D341Med (cell line): ENCODE measurements at places on chromosomes 7 and 10.

DNA sequence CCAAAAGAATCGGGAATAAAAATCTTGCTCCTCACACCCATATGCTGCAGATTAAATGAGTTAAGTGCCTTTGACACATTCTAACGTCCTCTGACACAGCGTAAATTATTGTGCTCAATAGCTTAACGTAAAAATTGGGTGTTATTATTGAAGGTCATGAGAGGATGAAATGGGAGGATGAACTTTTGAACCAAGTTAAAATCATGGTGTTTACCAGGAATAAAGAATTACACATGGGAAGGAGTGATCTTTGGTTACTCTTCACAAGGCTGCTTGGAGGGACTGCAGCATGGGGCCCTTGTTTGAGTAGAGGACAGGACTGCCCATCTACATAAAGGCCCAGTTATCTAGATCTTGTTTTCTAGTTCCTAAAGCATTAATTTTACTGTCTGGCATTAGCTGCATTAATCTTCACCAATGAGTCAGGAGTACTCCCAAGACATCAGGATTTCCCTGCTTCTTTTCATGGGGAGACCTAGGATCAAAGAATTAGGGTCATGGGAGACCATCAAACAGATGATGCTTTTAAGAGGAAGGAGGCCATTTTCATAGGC, 84.9 kb upstream of the PRR15 start:
- no peak for DNase-seq

GRCh38 chr10:12287772-12288171, 61.6 kb upstream of the CAMK1D start:
- no peak for DNase-seq

DNA sequence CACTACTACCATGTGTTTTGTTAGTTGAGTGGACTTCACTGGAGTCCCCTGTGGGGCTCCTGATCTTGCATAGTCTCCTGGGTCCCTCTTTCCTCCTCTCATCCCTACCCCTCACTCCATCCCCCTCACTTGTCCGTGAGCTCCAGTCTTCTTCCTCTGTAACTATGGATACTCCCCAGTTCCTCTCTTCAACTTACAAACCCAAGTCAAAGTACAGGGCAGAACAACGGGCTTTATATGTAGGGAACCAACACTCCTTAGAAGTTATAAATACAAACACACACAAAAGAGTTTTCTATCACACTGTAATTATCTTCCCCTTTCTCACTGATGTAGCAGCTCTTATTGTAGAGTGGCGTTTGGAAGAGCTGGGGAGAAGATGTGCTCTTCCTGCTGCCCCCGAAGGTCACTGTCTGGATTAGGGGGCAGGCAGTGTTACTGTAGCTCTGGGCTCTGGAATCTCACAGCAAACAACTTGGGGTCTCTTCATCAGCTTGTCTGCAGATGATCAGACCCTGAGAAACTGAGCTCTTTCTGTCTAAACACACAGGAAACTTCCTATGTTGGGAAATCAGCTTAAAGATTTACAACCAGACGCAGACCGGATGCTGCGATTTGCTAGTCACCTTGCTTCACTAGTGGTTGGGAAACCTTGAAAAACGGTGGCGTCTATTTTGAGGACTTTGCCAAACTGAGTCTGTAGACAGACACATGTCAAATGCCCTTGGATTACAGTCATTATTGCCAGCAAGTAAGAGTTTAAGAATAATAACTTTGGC, 13.6 kb downstream of the SNX10 start:
- no peak for DNase-seq

GRCh38 chr7:107355616-107356015, 114.2 kb upstream of the GPR22 start:
- no peak for DNase-seq

DNA sequence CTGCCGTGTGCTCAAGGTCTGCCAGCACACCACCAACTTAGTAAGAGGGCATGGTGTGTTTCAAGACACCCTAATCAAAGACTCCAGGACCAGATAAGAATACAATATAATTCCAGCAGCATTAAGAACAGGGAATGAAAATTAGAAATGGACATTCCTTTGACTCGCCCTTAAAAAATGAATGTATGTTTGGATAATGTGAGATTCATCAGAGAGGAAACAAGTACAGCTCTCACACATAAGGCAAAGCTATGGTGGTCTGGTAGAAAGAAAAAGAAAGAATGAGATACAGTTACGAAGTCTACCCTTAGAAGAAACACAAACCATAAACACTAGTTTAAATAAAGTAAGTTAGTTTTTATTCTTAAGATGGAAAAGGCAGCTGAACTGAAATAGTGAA, 174.8 kb upstream of the ANK3 start:
- no peak for DNase-seq

DNA sequence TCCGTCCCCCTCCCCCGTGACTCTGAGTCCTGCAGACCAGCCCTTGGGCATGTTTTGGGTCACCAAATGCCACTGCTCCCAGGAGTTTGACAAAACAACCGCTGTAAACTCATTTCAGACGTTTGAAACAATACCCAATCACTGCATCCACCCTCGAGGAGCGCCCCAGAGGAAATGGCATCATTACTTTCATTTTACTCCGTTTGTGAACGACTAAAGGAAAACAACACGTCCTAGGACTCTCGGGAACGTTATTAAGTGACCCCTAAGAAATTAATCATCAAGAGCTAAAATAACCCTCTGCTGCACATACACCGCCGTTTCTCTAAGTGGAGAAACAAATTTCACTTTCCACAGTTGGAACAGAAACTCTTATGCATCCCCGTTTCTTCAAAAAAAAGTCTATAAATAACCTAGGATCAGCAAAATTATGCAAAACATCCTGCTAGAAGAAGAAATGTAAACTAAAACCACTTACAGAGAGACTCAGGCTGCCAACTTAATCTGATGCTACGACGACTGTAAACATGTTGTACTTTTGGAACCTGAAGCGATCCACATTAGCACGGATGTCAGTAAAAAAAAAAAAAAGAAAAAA, 109.9 kb upstream of the EFCAB10 start:
- DNase-seq = no peak

- DNase-seq = no peak
Measured at GRCh38 chr10:121158988-121159579, 307.9 kb downstream of the WDR11 start.

- DNase-seq = no peak
Measured at GRCh38 chr10:4781955-4782354, 44.1 kb upstream of the AKR1E2 start.

DNA sequence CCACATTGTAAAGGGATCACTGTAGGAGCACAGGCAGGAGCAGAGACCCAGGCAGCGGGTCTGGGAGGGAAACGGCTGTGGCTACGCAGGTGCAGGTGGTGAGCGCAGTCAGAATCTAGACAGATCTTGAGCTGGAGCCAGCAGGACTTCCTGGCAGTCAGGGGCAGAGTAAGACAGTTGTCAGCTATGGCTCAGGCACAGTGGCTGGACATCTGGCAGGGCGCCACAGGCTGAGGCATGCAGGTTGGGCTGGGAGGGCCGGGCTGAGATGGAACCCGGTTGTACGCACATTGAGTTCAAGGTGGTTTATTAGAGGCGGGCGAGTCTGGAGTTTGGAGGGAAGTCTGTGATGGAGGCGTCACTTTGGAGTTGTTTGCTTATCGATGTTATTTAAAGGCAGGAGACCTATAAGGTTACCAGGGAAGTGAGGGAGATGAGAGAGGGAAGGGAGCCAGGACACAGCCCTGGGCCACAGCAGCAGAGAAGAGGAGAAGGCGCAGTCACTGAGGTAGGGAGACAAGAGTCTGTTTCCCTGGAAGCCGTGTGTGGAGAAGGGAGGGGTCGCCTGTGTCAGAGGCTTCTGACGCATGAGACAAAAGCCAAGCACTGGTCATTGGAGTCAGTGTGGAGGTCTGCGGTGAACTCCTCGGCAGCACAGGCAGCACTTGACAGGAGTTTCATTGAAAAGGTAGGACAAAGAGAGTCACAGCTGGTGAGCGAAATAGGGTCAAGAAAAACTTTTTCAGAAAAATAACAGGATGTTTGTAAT, 73.8 kb downstream of the LANCL2 start:
- DNase-seq = no peak

DNA sequence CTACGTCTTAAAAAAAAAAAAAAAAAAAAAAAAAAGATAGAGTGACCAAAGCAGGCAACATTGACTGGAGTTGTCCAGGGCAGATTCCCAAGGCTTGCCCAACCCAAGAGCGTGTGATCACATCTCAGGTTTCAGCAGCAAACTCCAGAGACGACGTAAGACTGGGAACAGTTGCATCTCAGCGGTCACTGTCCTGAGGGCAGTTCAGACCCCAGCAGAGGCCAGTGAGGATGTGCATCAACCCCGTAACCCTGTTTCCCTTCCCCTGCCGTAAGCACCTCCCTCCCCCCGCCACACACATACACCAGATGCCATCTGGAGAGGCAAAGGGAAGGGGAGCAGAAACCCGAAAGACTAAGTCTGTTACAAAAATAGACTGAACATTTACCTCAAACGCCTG, 19.3 kb upstream of the TOMM7 start:
- no peak for DNase-seq

DNA sequence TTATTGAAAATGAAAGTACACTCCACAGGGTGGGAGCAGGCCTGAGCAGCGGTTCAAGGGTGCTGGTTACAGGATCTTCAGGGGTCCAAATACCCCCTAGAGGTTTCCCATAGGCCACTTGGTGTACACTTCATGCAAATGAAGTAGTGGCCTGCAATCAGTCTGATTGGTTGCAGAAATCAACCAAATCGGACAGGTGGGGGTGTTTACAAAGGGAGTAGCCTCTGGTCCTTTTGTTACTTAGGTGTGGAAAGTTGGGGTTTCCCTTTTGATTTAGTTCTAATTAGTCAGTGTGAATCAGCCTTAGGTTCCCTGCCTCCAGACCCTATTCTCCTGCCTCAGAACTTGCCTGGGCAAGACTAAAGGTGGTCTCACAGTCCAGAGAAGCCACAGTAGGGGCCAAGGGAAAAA, 49.6 kb downstream of the SYPL1 start:
- DNase-seq = no peak

DNA sequence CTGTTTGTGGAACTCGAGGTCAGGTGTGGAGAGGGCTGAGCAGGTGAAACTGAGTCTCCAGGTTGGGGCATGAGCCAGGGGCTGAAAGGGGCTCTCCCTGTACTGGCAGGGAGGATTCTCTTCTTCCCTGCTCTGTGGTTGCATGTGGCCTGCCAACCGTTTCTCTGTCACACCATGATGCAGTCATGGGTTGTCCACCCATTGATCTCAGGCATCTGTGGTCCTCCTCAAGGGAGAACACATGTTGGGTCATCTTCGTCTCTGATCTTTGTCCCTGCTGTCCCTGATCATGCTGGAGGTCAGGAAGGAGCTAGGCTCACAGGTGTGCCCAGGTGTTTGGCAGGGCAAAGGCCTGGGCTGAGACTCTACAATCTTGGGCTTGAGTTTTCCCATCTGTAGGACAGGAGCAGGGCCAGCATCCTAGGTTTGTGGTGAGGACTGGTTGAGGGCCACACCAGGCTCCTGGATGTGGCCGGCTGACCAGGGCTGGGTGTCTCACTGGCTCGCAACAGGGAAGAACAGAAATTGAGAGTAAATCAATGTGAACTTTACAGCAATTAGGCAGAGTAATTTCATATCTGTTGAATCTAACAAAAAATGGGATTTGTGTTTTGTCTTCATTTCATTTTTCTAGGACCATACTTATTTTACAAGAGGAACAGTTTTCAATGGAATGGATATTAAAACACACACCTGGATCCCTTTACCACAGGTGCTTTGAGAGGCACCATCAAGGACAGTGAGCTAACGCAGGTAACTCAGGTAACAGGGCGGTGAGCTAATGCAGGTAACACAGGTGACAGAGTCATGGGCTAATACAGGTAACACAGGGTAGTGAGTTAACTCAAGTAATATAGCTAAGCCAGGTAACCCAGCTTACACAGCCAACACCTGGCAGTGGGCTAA, 58.5 kb upstream of the IGFBP3 start:
- no peak for DNase-seq

- no peak for DNase-seq
Measured at GRCh38 chr10:129090618-129091366, 376.2 kb upstream of the MGMT start.

- no peak for DNase-seq
Measured at GRCh38 chr10:92729886-92730285, 40.1 kb downstream of the HHEX start.

GRCh38 chr10:47038881-47039561, 127.8 kb downstream of the PTPN20 start:
- no peak for DNase-seq

DNA sequence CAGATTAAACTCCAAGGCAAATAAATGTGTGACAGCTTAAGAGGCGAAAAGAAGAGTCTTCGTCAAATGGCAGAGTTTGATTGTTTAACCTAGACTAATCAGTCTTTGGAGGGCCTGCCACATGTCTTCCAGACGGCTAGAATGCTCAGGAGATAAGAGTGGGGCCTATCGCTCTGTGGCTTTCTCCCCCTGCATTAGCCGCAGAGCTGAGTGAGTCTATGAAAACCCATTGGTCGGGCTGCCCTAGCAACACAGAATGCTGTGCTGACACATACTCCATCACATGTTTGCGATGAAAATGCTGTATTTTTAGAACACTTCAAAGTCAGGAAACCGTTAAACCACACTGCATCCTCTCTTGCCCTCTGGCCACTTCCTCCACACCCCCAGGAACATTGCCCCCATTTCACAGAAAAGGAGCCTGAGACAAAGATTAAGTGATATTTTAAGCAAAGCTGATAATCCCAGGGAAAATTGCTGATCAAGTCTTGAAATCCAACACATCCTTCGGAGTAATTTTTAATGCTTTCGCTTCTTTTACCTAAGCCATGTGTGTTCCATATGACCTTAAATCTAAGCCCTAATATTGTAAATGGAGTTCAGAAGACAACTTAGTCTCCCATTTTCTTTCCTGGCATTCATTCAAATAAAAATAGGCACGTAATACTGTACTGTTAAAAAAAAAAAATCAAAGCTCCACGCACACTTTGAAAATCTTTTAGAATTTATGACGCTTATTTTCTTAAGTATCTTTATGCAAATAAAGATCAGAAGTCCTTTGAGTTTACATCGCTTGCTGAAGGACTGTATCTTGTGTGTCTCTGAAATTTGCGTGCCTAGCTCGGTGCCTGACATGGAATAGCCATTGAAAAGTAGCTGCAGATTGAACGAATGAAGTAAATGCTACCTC, 161.2 kb downstream of the CELF2 start:
- DNase-seq = peak; percentile 33

- DNase-seq = no peak
Measured at GRCh38 chr10:119161680-119162451, 3.6 kb downstream of the SFXN4 start.

DNA sequence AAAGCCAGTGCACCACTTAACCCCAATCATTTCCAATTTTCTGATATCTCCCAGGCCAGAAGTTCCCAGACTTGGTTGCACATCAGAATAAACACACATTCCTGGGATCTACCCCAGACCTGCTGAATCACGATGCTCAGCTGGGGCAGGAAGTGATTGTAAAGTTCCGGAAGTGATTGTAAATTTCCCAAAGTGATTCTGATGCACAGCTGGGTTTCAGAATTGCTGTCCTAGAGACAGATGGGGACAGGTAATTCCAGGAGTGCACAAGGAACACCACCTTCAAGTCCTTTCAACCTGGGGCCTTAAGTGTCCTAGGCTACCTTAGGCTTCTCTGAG, 104.2 kb upstream of the EEPD1 start:
- DNase-seq = no peak

DNA sequence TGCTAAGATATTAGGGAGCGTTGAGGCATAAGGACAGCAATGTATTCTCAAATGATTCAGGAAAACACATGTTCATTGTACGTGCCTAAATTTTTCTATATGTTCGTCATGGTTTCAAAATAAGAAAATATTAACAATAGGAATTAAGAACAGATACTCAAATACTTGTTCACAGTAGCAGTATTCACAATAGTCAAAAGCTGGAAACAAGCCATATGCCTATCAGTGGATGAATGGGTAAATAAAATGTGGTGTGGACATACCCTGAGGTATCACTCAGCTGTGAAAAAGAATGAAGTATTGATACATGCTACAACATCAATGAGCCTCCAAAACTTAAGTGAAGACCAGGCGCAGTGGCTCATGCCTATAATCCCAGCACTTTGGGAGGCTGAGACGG, 84.7 kb upstream of the PTER start:
- no peak for DNase-seq
